ENCODE measurements at places on chromosomes 13 and 19. TPM values are rescaled to one million over a fixed set of nuclear protein-coding genes. Genes with fewer than 3 reads are reported as not detected.

The RNF126 gene
- 78.3 TPM for total RNA-seq

The ZNF491 gene
- total RNA-seq = 0.51 TPM

The SWSAP1 gene
- 3.0 TPM for total RNA-seq

The NMRK2 gene
- total RNA-seq = not detected

The TNFRSF19 gene
- 40.5 TPM for total RNA-seq

The VSTM1 gene
- total RNA-seq = not detected

DNA sequence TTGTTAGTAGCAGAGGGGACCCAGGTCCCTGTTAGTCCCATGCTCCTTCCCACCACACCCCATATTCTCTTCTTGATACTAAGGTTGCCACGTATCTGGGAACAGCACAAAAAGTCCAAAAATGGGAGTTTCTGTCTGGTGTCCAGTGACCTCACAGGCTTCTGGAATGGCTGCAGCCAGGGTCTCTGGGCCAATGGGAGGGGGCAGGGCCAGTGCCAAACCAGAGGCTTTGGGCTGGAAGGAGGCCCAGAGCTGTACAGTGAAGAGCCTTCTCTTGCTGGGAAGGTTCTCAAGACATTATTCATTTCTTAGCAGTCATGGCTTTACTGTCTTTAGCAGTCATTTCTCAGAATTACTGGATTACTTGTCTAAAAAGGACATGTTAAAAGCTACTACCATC, 119.2 kb downstream of the FRY start:
- no peaks in the 10 kb centered on the region for H3K36me3 ChIP-seq
- DNase-seq = no peak
- no peaks in the 10 kb centered on the region for H3K27me3 ChIP-seq
- H3K4me1 ChIP-seq = no peaks in the 10 kb centered on the region
- H3K4me3 ChIP-seq = no peak overlapping the region

DNA sequence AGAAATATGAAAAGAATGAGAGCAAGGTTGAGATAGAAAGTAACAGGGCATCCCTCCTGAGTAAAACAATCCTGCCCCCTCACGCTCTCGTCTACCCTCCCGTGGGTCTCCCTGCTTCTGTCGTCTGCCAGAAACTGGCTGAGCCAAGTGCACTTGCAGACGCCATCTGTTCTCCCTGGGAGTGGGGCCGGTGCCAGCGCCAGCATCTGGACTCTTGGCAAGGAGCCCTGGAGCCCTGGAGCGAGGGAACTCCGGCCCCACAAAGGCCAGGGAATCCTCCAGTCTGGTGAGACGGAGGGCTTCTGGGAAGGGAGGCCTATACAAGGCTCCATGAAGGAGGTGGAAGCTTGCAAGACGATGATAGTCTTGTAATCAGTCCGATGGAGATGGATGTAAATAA, 2.3 kb upstream of the TMEM91 start:
- H3K4me3 ChIP-seq = no peak overlapping the region
- no peaks in the 10 kb centered on the region for H3K27me3 ChIP-seq
- no peak overlapping the region for H3K27ac ChIP-seq
- H3K36me3 ChIP-seq = no peaks in the 10 kb centered on the region
- no peak for DNase-seq

- no peak for DNase-seq
- no peaks in the 10 kb centered on the region for H3K4me1 ChIP-seq
- H3K4me3 ChIP-seq = no peak overlapping the region
- H3K36me3 ChIP-seq = peaks cover 9% of the 10 kb centered on the region
- no peak overlapping the region for H3K27ac ChIP-seq
These were observed 11.0 kb downstream of the FUZ start for GRCh38 chr19:49801966-49802661.

GRCh38 chr19:10580979-10581631, 6.0 kb downstream of the AP1M2 start:
- DNase-seq = no peak
- H3K36me3 ChIP-seq = no peaks in the 10 kb centered on the region
- no peaks in the 10 kb centered on the region for H3K27me3 ChIP-seq

GRCh38 chr13:107330484-107330883, 762.5 kb upstream of the ARGLU1 start:
- no peaks in the 10 kb centered on the region for H3K27me3 ChIP-seq
- DNase-seq = no peak
- no peaks in the 10 kb centered on the region for H3K36me3 ChIP-seq
- no peak overlapping the region for H3K4me3 ChIP-seq

DNA sequence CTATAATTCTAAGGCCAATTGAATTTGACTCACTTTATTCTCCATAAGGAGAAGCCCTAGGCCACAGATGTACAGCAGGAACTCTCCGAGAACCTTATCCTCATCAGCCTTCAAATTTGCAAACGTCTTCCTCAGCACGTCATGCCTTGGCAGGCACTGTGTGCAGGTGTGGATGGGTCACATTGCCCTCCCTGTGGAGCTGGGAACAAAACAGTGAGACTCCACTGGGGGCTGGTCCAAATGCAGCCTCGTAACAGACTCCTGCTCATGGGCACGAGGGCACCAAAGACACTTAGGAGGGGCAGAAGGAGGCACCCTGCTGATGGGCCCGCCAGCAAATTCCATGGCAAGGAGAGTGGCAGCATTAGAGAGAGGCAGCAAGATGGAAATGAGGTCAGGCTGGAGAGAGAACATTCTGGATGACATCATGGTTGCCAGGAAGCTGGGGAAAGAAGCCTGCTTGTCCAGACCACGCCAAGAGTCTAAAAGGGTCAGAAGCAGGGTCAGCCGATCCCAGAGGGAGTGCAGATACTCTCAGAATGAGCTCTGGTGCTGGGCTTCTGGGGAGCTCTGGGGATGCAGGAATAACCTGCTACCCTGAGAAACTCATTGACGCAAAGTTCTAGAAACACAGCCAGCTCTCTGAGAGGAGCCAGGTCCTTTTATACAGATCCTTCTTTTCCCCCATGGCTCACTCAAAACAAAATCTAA, 242.2 kb downstream of the B3GLCT start:
- H3K36me3 ChIP-seq = no peaks in the 10 kb centered on the region
- H3K4me1 ChIP-seq = no peaks in the 10 kb centered on the region
- no peak overlapping the region for H3K4me3 ChIP-seq
- DNase-seq = no peak

DNA sequence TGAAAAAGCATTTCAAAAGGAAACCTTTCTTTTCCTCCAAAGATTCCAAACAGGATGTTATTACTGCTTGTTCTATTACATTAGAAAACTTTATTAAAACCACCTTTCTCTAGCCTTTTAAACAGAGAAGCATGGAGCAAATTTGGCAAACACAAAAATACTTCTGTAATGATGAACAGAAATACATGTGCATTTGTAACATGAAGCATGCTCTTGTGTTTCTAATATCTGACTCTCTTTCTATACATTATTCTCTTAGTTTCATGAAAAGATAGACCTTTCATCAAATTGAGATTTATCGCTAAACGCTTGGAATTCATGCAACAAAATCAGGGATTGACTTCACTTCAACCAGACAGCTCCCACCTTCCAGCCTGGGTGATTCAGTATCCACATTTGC, 152.8 kb upstream of the IRS2 start:
- H3K36me3 ChIP-seq = no peaks in the 10 kb centered on the region
- H3K4me1 ChIP-seq = no peaks in the 10 kb centered on the region
- DNase-seq = no peak

DNA sequence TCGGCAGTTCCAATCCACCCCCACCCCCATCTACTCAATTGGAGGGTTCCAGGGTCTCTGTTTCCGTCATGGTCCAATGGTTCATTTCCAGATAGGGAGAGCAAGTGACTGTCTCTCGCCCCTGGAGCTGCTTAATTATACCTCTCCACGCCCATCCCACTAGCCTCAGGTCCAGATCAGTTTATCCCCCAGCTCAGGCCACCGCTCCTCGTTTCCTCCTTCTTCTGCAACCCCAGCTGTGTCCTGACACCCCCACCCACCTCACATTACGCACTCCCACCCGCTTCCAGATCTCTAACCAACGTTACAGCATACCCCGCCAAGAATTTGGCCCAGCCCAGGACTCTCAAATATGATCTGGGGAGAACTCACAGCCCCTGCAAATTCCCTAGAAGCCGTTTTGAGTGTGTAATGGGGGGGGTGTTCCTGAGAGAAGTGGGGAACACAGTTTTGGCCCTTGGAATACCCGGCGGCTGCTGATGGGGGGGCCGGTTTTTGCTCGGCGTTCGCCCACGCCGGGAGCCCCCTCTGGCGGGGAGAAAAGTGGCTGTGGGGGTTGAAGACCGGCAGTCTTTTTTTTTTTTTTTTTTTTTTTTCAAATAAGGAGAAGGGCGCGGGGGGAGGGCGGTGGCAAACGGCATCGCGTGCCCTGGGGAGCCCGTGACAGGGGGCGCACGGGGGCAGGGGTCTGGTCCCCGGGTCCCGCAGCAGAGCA, 1.7 kb upstream of the PDE4A start:
- H3K36me3 ChIP-seq = no peaks in the 10 kb centered on the region
- peaks cover 17% of the 10 kb centered on the region for H3K27me3 ChIP-seq
- DNase-seq = no peak
- no peak overlapping the region for H3K27ac ChIP-seq
- no peak overlapping the region for H3K4me3 ChIP-seq

DNA sequence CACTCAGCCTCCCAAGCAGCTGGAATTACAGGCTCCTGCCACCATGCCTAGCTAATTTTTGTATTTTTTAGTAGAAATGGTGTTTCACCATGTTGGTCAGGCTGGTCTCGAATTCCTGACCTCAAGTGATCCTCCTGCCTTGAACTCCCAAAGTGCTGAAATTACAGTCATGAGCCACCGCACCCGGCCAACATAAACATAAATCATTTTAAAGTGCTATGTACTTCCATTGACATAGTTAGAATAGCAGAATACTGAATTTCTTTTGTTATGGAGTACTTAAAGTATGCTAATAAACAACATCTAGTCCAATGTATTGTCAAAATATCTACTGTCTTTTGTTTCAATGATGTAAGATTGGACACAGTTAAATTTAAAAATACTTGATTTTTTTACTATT, 539.0 kb downstream of the PCDH9 start:
- no peaks in the 10 kb centered on the region for H3K36me3 ChIP-seq
- H3K27me3 ChIP-seq = no peaks in the 10 kb centered on the region
- H3K27ac ChIP-seq = no peak overlapping the region
- no peak overlapping the region for H3K4me3 ChIP-seq
- no peak for DNase-seq
- no peaks in the 10 kb centered on the region for H3K4me1 ChIP-seq

DNA sequence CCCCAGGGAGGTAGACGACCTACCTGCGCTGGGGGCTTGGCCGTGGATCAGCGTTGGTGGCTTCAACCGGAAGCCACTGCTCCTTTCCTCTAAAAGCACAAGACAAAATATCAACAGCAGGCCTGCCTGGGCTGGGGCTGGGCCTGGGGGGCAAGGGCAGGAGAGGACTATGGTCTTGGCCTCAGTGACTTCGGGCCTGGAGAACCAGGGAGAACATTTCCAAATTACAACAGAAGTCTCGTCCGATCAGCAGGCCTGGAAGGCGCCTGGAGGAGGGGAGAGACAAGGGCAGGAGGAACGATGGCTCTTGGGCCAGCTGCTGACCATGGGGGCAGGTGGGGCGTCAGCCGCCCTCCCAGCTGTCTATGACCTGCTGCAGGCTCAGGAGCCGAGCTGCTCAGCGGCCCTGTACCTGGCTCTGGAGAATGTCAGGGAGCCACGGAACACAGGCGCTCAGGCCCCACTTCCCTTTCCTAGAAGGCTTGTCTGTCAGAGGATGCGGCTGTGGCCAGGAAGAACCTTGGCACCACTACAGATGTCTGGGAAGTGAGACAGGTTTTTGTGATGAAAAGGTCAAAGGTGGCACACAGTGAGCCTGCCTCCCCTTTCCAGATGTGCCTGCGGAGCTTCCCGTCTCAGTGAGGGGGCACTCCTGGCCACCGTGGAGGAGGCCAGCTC, 19.5 kb downstream of the CAPS start:
- no peak overlapping the region for H3K27ac ChIP-seq
- DNase-seq = no peak
- no peak overlapping the region for H3K4me3 ChIP-seq

GRCh38 chr19:10228920-10229319, 2.2 kb downstream of the S1PR2 start:
- peaks cover 32% of the 10 kb centered on the region for H3K4me1 ChIP-seq
- peak overlapping the region; percentile 90 for H3K4me3 ChIP-seq
- peaks cover 7% of the 10 kb centered on the region for H3K36me3 ChIP-seq
- DNase-seq = no peak
- H3K27me3 ChIP-seq = no peaks in the 10 kb centered on the region

- no peak for DNase-seq
- no peak overlapping the region for H3K27ac ChIP-seq
- H3K4me3 ChIP-seq = no peak overlapping the region
- peaks cover 3% of the 10 kb centered on the region for H3K27me3 ChIP-seq
These were observed 32.2 kb downstream of the EXOC3L2 start for GRCh38 chr19:45213031-45213430.

DNA sequence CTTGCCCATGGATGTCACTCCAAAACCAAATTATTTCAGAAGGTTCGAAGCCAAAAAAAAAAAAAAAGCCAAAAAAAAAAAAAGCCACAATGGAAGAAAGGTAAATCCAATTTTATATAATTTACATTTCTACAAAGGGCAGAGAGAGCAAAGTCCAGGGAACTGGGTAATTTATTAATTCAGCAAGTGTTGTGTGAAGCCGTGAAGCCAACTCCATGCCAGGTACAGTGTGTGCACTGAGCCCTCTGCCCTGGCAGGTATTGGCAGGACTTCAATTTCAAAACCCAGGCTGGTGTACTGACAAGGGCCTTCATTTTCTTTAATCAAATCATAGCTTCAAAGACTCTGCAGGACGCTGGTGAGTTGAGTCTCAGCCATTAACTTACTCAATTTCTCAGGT, 5.5 kb upstream of the RFPL4A start:
- no peaks in the 10 kb centered on the region for H3K27me3 ChIP-seq
- no peak for DNase-seq
- no peak overlapping the region for H3K4me3 ChIP-seq
- no peak overlapping the region for H3K27ac ChIP-seq

DNA sequence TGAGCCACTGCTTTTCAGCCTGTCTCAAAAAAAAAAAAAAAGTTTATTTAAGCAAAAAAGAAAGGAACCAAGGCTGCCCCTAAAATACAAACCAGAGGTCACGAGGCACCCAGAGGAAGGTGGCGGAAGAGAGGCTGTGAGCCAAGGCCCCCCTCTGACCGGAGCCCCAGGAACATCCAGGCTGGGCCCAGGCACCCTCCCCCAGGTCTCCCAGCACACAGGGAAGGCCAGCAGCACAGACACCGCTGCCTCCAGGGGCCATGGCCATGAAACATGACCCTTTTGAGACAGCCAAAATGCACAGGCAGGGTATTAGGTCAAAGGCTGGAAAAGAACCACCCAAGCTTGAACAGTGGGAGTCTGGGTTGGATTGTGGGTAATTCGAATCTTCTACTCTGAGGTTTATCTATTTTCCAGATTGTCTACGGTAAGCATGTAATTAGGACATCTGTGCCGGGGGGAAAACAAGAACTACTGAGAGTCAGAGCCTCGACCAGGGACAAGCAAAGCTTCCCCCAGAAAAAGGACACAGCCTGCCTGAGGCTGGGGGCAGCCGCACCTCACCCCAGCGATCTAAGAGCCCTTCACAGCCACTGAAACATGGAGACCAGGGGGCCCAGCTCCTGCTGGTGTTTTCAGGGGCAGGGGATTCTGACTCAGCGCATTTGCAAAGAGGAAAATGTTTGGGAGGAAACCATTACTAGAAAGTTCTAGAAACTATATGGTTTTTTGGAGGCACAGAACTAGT, 8.4 kb downstream of the PEX11G start:
- no peak for DNase-seq
- H3K4me1 ChIP-seq = no peaks in the 10 kb centered on the region
- no peak overlapping the region for H3K27ac ChIP-seq
- no peaks in the 10 kb centered on the region for H3K27me3 ChIP-seq
- no peaks in the 10 kb centered on the region for H3K36me3 ChIP-seq

GRCh38 chr13:97539651-97540610, 106.0 kb downstream of the RAP2A start:
- no peaks in the 10 kb centered on the region for H3K27me3 ChIP-seq
- no peak overlapping the region for H3K27ac ChIP-seq
- no peaks in the 10 kb centered on the region for H3K36me3 ChIP-seq
- H3K4me1 ChIP-seq = peaks cover 6% of the 10 kb centered on the region
- no peak overlapping the region for H3K4me3 ChIP-seq

Data from GM12878 (cell line).